ENCODE measurements at places on chromosomes 2 and 18.

DNA sequence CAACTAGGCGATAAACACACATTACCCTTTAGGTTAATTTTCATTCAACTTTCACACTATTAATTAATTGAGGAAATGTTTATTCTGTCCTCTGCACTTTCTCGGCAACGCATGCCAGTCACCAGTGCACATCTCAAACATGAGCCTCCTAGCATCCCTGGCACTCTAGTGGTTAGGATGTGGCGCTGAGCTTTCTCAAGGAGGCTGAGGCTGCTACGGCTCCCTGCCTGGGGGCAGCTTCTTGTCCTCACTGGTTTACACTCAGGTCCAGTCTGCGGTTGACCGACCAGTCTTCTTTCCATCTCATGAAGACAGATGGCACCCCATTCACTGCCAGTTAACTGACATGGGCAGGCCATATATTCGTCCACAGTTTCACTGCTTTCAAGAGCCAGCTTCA is 463.4 kb downstream of the EIPR1 start:
- no peak for DNase-seq

DNA sequence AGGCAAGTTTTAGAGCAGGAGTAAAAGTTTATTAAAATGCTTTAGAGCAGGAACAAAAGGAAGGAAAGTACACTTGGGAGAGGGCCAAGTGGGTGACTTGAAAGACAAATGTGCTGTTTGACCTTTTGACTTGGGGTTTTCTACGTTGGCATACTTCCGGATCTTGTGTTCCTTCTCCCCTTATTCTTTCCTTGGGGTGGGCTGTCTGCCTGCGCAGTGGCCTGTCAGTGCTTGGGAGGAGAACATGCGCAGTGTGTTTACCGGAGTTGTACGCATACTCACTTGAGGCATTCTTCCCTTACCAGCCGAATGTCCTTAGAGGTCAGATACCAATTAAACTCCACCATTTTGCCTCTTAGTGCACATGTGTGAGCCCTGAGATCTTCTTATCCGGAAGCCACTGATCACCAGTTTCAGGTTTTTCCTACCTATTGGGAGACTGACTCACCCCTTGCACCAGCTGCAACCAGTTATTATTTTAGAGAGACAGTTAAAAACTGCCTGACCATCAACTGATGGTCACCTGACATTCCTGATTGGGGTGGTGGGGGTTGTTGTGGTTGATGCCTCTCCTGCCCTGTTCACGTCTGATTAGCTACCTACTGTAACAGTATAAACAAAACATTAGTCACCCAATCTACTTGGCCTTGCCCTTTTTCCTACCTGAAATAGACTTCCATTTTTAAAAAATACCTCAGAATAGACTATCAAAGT is 67.5 kb downstream of the NYAP2 start:
- no peak for DNase-seq

DNA sequence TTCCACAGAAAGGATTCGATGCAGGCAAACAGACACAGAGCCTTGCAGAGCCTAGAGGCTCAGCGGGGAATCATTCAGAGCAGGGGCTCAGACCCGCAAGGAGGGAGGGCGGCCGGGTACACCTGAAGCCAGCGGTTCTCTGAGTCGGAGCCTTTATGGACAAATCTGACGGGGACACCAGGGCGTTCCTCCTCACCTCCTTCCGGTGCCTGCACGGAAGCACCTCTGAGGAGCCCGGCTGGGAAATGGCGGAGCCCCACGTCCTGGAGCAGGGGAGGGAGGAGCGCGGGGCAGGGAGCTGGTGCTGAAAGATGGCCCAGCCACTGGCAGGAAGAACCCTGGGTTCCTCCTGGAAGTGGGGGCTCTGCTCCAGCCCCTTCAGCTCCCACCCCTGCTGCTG is 193.5 kb upstream of the ALKAL2 start:
- DNase-seq = no peak

- DNase-seq = no peak
Measured at GRCh38 chr2:44310287-44310686, 35.0 kb downstream of the SLC3A1 start.

- DNase-seq = no peak
Measured at GRCh38 chr18:79868168-79868784, 70.5 kb downstream of the KCNG2 start.

DNA sequence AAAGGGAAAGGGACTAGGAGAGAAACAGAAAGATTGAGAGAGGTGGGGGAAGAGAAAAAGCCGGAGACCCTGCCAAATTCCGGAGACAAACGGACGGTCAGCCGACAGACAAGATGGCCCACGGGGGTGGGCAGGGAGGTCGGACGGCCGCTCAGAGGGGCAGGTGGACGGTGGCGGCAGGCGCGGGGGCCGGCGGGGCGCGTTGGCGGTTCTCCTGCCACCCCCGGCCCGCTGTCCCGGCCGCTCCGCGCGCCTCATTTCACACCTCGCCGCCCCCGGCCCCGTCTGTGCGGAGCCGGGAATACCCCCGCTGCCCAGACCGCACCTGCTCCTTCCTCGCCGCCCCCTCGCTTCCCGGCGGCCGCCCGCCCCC is 935 bp downstream of the SLC30A3 start:
- DNase-seq = no peak

GRCh38 chr2:6922201-6922656 is 5.0 kb downstream of the RNF144A start:
- DNase-seq = no peak

DNA sequence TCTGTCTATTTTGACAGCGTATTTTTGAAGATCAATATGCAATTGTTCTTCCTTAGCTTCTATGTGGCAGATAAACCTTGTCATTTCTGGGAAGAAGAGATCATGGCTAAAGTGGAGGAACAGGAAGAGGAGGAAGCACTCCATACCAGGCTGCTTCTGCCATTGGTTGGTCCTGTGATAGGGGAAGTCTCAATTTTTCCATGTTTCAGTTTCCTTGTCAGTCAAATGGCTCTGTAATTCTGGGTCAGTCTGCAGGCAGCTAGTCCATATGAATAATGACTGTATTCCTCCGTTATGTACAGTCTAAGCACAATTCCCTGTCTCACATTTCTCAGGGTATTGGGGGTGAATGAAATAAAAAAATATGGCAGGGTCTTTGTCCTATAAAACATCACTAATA is 277.6 kb upstream of the CXCR4 start:
- no peak for DNase-seq

DNA sequence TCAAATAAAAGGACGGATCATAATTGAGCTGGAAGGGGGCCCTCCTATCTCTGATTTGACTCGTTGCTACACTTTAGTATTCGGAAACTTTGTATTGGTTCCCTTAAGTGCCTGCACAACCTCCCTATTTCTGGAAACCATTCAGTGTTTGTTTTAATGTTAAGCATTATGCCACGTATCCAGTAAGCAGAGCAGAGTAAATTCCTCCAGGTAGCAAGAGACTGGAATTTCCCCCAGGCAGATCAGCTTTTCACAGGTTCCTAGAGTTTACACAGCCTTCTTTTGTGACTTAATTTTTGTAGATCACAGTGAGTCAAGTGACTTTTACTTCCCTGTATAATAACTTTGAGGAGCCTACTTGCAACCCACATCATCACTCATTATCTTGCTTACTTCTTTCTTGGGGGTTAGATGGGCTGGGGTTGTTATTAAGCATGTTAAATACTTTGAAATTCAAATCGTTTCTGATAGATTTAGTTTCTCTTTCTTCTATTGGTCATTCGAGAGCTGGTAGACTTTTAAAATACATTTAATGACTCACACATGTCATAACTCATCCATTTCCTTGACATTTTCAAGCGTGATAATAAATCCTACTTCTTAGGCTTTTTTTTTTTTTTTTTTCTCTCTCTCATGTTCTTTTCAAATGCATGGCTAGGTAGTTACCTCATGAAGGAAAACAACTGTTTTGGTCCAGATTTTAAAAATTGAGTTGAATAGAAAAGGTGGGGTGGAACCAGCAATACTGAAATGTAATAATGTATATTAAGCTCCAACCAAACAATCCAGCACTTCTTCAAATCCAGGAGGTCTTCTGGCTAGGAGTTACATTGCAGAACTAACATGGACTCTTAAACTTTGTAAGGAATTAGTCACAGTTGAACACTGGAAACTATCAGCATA is 219.3 kb downstream of the NEDD4L start:
- DNase-seq = no peak

- DNase-seq = no peak
Measured at GRCh38 chr2:230762317-230762896, 49.8 kb downstream of the CAB39 start.

- no peak for DNase-seq
Measured at GRCh38 chr2:59312967-59313940, 1072.1 kb upstream of the FANCL start.

DNA sequence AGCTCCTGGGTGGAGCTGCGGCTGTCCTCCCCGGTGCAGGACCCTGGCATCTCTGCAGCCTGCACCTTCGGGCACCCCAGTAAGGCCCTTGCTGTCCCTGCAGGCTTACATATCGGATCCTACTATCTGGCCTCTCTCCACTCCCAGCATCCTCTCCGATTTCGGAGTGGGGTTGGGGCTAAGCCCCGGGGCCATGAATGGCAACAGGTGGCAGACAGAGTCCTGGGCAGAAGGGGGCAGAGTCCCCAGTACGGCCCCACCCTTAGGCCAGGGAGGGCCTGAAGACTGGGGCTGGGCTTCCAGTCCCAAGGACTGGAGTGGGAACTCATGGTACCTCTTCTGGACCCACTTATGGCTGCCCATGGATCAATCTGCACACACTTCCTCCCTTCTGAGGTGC is 180.4 kb upstream of the MC4R start:
- DNase-seq = no peak

- no peak for DNase-seq
Measured at GRCh38 chr18:43893001-43893637, 615.8 kb upstream of the SYT4 start.

DNA sequence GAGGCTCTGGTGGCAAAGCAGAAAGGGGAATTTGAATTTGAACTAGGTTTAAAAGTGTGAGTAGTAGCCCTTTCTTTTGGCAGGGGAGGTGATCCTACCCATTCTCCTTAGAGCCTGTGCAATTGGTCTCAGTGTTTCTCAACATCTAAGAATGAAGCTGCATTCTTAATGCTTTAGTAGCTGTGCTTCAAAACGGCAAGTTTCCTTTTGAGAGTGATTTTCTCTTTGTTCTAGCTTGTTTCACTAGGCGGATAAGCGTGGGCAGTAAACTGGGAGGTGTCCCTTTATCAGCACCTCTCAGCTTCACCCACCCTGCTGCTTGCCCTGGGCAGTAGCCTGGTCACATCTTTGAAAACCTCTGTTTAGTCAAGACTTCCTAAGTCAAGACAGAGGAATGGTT is 6.7 kb downstream of the CRIM1 start:
- DNase-seq = no peak

DNA sequence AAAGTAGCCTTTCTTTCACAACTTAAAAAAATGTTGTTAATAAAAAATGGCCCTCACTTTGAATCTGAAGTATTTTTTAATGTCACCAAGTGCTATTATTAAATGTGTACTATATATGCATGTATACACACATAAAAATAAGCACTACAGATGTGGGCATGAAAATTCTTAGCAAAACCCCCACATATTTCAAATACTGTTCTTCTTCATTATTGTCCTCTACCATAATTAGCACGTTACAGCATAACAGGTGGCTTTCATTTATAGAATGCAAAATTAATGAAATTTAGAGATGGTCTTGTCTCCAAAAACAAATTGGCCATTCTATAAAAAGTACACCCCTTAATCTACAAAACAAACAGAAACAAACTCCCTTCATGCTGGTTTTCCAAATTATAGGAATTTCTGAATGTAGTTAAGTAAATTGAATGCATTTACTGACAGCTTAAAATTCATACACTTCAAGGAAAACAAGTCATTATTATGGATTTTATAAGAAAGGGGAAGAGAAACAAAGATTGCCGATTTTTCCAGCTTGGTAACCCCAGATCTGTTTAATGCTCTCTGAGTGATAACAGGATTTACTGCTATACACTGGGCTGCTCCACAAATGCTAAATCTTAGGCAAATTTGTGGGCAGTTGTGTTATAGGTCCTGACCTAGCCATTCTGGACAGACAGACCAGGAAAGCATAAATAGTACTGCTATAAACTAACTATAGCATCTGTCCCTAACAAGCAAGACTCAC is 67.2 kb downstream of the SPRED2 start:
- DNase-seq = no peak

GRCh38 chr18:22108674-22109073 is 60.7 kb upstream of the GATA6 start:
- DNase-seq = no peak

DNA sequence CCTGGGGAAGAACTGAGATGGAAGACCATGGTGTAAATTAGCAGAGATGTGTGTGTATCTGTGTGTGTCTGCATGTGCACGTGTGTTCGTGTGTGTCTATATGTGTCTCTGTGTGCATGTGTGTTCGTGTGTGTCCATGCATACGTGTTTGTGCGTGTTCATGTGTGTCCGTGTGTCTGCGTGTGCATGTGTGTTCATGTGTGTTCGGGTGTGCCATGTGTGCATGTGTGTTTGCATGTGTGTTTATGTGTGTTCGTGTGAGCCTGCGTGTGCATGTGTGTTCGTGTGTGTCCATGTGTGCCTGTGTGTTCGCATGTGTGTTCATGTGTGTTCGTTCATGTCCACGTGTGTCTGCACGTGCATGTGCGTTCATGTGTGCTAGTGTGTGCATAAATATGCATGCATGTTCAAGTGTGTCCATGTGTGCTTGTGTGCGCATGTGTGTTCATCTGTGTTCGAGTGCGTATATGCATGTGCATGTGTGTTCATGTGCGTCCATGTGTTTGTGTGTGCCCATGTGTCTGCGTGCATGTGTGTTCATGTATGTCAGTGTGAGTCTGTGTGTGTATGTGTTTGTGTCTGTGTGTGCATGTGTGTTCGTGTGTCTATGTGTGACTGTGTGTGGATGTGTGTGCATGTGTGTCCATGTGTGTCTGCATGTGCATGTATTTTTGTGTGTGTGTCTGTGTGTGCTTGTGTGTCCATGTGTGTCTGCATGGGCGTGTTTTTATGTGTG is 3.1 kb downstream of the NEU2 start:
- DNase-seq = no peak

DNA sequence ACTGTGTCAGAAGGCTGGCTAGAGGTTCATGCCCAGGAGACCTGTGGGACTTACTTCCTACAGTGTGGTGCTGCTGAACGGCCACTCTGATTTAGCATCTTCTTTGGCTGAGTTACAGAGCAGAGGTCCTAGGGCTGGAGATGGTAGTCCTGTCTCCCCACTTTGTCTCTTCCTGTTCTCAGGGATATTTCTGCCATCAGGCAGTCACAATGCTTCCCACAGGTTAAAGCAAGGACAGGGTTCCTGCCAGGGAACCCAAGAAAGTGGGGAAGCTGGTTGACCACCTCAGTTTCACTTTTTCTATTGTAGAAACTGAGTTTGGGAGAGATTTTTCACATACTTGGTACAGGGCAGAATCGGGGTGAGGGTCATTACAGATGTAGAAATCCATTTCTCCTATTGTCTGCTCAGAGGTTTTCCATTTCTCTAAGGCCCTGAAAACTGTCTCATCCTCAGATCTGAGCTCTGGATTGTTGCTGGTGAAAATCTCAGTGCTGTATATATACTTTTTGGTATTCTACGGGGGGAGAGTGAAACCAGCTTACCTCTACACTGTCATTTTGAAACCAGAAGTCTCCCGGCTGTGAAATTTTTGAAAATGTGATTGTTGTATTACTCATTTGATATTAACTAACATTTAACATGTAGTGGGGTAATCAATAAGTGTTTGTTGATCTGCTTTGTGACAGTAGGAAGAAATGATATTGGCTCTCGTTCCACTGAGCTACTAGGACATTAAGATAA is 37.0 kb upstream of the MEP1B start:
- DNase-seq = no peak

- no peak for DNase-seq
Measured at GRCh38 chr2:95274291-95275150, at the start of gene PROM2. PROM2 (plus strand) TSS chr2:95274449; CDS start chr2:95274586, 137 bp downstream.

- peak; percentile 54 for DNase-seq
Measured at GRCh38 chr2:47534179-47534919, 131.4 kb downstream of the MSH2 start.

GRCh38 chr2:161217597-161218185 is 57.5 kb downstream of the TANK start:
- no peak for DNase-seq
